ENCODE measurements at places on chromosomes 3 and 15.

DNA sequence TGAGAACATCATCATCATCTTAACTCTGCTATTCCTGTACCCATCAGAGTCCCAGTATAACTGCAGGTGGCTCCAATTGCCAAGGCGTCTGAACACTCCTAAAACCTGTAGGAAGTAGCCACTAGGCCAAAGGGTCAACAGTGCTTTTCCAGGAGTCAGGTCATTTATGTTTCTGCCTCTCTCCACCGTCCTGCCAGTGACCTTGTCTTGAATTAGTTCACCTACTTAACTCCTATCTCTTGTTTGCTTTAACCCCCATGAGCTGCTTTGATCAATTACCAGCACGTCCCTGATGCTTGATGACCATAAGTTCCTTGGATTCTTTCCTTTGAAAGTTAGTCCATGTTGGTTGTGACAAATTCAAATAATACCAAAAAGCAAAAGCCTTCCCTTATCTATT, 169.8 kb upstream of the ANKRD28 start:
- DNase-seq = no peak

DNA sequence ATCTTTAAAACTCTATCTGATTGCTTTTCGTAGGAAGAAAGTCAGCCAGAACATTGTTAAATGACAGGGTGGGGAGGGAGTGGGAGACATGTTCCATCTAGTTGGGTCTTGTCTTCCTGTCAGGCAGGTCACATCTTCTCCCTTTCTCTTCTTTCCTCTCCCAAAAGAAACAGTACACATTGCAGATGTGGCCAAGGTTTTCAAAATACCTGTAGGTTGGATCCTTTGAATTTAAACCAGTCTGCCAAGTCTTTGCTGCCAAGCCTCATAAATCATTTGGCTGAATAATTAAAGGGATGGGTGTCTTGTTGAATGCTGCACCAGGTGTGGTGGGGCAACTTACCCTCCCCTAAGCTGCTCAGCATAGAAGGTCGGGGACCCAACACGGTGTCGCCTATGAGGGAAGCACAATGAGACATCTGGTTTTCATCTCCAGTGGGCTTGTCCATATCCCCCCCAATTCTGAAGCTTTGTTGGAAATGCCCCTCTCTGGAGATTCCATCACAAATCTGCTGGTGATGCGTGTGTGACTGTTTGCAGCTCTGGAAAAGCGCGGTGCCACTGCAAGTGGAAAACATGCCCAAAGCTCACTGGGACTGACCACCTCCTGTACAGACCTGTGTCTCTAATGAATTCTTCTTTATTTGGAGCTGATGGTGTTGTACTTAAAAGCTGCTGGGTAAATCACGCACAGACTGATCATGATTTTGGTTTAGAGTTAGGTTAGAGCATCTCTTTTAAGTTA, 112.6 kb downstream of the FILIP1L start:
- no peak for DNase-seq

DNA sequence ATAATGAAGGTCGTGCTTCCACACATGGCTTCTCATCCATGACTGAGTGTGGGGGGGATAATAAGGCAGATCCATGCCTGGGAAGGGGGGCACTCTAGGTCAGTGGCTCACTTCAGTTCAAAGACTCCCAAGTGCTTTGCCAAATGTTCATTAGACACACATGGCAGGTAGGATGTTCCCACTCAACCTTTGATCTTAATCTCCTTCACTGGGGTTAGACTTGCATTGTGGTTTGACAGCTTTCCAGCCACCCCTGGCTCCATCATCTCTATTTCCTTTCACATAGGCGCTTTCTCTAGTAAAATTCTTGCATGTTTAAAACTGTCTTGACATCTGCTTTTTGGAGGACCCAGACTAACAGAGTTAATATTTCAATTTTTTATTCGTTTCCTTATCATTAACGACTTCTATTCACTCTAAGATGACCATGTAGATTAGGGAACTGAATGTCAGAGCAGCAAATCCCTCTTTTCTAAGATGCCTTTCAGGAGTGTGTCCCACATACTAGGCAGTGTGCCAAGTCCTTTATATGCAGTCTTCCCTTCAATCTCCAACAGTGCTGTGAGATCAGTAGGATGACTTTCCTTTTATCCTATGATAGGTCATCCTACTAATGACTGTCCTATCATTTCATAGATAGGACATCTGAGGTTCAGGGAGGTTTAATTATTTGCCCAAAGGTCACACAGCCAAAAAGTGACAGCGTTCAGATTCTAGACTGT, 57.9 kb downstream of the BTD start:
- no peak for DNase-seq

GRCh38 chr15:98853161-98853560, 154.4 kb downstream of the PGPEP1L start:
- DNase-seq = peak; percentile 94

- peak; percentile 84 for DNase-seq
Measured at GRCh38 chr15:25862472-25863110, 536 bp downstream of the ATP10A start.
